CD8-positive, alpha-beta memory T cell (primary cell): ENCODE measurements at places on chromosomes 11 and 22. TPM values are rescaled to one million over a fixed set of nuclear protein-coding genes. Genes with fewer than 3 reads are reported as not detected.

DNA sequence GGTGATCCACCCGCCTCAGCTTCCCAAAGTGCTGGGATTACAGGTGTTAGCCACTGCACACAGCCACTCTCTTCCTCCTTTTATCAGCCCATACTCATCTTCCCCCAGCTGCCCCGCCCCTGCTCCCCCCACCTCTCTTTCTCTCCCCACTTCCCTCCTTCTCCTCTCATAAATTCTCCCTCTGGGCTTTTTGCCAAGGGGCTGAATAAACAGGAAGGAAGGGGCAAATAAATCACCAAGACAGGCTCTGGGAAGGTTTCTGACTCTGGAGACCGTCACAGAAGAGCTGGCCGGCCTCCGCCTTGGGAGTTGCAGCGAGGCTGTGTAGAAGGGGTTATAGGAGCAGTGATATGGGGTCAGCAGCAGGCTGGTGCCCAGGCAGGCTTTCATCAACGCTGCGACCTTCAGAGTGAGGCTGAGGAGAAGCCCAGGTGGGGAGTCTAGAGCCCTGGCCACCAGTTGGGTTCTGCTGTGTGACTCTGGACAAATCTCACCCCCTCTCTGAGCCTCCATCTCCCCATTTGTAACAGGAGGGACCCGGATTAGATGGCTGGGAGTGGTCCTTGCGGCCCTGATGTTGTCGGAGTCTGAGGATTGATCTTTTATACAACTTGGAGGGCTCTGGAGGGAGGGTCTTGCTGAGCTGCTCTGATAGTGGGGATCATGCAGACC is 62.6 kb upstream of the RASD2 start:
- H3K4me1 ChIP-seq = no peaks in the 10 kb centered on the region
- no peaks in the 10 kb centered on the region for H3K27me3 ChIP-seq
- no peaks in the 10 kb centered on the region for H3K36me3 ChIP-seq
- H3K27ac ChIP-seq = no peak overlapping the region
- no peak overlapping the region for H3K4me3 ChIP-seq

- H3K4me3 ChIP-seq = no peak overlapping the region
- DNase-seq = no peak
- H3K27ac ChIP-seq = no peak overlapping the region
Measured at GRCh38 chr11:128188346-128189004, 398.9 kb downstream of the ETS1 start.

DNA sequence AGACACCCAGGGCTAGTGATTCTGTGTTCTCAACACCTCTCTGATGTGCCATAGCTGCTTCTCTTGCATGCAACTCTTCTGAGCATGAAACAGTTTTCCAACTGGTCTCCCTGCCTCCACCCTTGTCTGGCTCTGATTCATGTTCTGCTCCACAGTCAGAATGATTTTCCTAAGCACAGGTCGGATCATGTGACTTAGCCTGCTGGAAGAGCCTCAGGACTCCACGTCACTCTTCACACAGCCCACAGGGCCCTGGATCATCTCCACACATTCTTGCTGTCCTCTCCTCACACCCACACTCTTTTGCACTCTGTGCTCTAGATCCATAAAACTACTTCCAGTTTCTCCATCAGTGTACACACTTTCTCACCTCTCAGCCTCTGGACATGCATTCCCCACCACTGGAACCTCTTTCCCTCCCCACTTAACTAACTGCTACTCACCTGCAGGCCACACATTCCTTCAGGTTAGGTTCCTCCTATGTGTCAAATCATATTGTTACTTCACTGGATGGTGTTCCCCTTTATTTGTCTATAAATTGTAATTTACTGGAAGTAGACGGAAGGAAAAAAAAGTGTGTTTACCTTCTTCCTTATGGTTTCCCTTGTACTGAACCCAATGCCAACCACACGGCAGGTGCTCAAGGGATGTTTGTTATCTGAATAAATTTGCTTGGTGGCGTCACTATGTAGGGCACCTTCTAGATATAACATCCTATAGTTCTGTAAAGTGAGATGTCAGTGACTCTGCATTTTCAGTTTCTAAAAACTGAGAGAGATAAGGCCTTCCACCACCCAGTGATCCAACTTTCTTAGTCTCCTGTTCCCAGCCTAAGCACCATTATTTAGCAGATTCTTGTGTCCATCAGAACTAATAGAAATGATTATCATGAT is 133.7 kb downstream of the ETS1 start:
- DNase-seq = no peak
- no peaks in the 10 kb centered on the region for H3K27me3 ChIP-seq
- no peak overlapping the region for H3K27ac ChIP-seq
- H3K4me1 ChIP-seq = peaks cover 28% of the 10 kb centered on the region
- peaks cover 31% of the 10 kb centered on the region for H3K36me3 ChIP-seq

GRCh38 chr11:73982990-73983740 is 522 bp upstream of the UCP2 start:
- peaks cover 27% of the 10 kb centered on the region for H3K36me3 ChIP-seq
- peak; percentile 88 for DNase-seq

- H3K4me3 ChIP-seq = no peak overlapping the region
- DNase-seq = no peak
- peaks cover 5% of the 10 kb centered on the region for H3K4me1 ChIP-seq
- H3K36me3 ChIP-seq = no peaks in the 10 kb centered on the region
- H3K27ac ChIP-seq = no peak overlapping the region
Measured at GRCh38 chr11:119342023-119342300, 1.3 kb upstream of the C1QTNF5 start.

DNA sequence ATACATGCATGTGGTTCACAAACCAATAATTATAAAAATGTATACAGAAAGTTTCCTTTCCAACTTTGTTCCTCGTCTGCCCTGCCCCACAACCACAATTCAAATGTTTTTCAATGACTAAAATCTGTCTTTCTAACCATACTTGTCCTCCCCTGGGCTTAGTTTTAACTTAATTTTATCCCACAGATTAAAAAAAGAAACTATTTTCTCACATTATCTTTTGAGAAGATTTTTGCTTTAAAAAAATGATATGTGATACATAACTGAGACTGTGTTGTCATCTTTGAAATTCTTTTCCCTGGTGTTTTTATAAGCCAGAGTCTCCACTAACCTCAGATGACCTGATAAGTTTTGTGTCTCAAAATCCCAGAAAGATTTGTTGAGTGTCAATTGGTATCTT is 79.0 kb downstream of the FDX1 start:
- no peak overlapping the region for H3K4me3 ChIP-seq
- no peak overlapping the region for H3K27ac ChIP-seq
- no peaks in the 10 kb centered on the region for H3K36me3 ChIP-seq
- no peak for DNase-seq

GRCh38 chr22:48968201-48968959 is 859.3 kb downstream of the BRD1 start:
- DNase-seq = no peak
- no peaks in the 10 kb centered on the region for H3K27me3 ChIP-seq
- no peak overlapping the region for H3K4me3 ChIP-seq
- H3K27ac ChIP-seq = no peak overlapping the region
- H3K4me1 ChIP-seq = no peaks in the 10 kb centered on the region
- H3K36me3 ChIP-seq = no peaks in the 10 kb centered on the region

DNA sequence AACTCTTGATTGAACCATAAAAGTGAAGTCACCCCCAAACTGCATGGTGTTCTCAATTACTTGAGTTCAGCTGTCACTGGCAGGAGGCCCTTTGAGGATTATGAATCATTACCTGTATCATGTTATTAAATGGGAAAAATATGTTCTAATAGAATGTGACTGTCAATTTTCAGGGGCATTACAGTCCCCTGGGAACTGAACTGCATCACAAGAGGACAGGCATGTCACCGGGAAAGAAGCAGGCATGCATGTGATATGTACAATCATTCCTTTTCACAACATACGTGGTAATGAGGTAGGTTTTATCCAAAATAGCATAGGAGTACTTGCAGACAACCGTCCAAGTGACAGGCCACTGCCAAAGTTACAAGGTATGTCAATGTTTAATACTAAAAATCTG is 165.8 kb downstream of the MAML2 start:
- peaks cover 21% of the 10 kb centered on the region for H3K4me1 ChIP-seq
- H3K4me3 ChIP-seq = no peak overlapping the region
- no peak for DNase-seq
- H3K36me3 ChIP-seq = no peaks in the 10 kb centered on the region
- H3K27ac ChIP-seq = no peak overlapping the region
- no peaks in the 10 kb centered on the region for H3K27me3 ChIP-seq

GRCh38 chr11:29173660-29174062 is 843.2 kb downstream of the KCNA4 start:
- no peak for DNase-seq
- H3K27me3 ChIP-seq = no peaks in the 10 kb centered on the region
- no peaks in the 10 kb centered on the region for H3K4me1 ChIP-seq
- no peak overlapping the region for H3K27ac ChIP-seq
- H3K36me3 ChIP-seq = no peaks in the 10 kb centered on the region

GRCh38 chr11:60477035-60477445 is 15.5 kb upstream of the MS4A12 start:
- no peaks in the 10 kb centered on the region for H3K4me1 ChIP-seq
- H3K27me3 ChIP-seq = no peaks in the 10 kb centered on the region
- H3K4me3 ChIP-seq = no peak overlapping the region
- DNase-seq = no peak

DNA sequence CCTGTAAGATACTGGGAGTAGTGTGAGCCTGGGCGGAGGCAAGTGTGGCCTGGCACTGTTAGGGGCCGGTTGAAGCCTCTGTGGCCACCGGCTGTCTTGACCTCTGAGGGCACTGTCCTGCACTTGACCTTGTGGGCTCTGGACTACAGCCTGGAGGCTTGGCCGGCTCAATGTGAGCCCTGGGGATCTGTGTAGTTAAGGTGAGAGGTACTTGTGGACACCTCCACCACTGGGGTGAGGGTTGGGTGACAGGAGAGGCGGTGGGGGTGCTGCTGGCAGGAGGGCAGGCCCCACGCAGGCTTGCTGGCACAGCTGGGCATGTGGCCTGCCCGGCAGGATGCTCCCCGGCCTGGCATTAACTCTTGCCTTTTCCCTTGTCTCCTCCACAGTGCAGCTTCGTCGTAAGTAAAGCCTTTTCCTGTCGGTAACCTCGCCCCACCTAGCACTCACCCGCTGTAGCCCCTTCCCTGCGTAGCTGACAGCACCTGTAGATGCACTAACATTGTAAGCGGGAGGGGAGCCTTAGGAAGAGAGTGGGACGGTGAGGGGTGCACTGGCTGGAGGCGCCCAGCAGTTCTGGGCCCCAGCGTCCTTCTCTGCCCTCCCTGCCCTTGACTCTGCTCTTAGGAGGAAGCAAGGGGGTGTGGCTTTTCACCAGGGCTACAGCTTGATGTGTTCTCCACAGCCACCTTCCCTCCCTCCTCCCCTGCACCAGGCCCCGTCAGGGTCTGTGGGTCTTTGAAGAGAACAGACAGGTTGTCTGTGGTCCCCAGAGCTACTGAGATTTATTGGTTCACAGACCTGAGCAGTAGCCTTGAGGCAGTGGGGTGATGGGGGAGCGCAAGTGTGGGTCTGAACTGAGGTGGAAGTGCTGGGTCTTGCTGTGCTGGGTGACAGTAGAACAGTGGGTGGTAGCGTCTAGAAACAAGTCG is 17.6 kb downstream of the INCENP start:
- no peaks in the 10 kb centered on the region for H3K27me3 ChIP-seq
- no peak for DNase-seq
- H3K27ac ChIP-seq = no peak overlapping the region
- no peaks in the 10 kb centered on the region for H3K4me1 ChIP-seq
- H3K4me3 ChIP-seq = no peak overlapping the region

DNA sequence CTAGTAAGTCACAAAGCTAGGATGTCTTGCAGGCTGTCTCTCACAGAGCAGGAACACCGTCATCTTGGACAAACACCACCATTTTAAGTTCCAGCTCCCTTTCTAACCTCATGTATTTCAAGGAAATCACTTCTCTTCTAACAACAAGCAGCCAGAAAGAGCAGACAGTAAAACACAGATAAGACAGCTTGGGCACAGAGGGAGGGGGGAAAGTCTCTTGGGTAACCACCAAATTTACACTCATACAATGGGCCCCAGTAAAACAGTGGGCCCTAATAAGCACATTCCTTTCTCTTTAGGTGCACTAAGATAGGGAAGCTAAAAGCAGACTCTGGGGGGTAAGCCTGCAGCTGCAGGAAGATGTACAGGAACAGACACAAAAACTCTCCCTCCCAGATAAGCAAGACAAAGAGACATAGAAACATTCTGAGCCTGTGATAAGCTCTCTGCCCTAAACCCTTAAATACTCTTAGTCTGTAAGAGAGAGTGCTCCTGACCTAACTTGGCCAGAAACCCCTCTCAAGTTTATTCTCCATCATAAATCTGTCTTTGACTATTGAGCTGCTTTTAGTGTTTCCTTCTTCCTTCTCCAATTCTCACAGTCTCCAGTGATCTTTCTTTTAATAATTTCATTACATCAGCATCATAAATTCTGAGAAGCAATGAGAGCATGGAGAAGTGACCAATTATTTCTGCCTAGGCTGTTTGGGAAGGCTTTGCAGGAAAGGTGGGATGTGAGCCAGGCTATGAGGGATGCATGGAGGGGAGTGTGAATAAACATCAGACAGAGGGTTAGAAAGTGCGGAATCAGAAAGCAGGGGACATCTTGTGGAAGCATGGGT is 7.4 kb downstream of the OR10D3 start:
- DNase-seq = no peak
- H3K36me3 ChIP-seq = no peaks in the 10 kb centered on the region
- H3K4me1 ChIP-seq = no peaks in the 10 kb centered on the region
- H3K27me3 ChIP-seq = no peaks in the 10 kb centered on the region
- H3K4me3 ChIP-seq = no peak overlapping the region
- H3K27ac ChIP-seq = no peak overlapping the region

DNA sequence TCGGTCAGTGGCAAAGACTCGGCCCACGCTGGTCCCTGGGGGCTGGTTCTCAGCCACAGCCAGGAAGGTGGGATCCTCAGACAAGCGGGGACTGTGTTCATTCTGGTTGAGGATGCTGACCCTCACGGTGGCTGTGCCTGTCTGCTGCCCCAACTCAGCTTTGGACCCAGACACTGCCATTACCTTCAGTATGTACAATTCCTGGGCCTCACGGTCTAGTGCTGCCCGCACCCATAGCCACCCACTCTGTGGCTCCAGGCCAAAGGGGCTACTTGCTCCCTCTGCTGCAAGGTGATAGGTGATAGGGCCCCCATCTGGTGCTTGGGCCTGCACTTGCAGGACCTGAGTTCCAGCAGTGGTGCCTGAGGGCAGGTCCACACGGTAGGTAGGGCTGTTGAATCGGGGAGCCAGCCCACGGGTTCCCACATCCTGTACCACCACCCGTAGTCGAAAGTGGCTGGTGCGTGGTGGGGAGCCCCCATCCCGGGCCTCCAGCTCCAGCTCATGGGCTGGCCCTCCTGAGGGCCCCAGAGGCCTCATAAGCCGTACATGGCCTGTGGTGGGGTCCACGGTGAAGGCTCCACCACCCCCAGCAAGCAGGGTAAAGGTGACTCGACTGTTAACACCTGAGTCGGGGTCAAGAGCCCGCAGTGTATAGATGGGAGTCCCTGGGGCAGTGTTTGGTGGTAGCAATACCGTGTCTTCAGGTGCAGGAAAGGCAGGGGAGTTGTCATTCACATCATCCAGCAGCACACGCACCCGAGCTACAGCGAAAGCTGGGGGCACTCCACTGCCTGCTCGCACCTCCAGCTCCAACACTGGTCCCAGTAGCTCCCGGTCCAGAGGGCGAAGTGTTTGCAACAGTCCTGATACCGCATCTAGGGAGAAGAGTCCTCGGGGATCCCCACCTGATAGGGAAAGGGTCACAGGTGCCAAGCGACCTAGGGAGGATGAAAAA is 13.2 kb upstream of the TPP1 start:
- no peaks in the 10 kb centered on the region for H3K27me3 ChIP-seq
- no peaks in the 10 kb centered on the region for H3K36me3 ChIP-seq
- H3K4me1 ChIP-seq = peaks cover 8% of the 10 kb centered on the region
- no peak overlapping the region for H3K4me3 ChIP-seq
- no peak for DNase-seq

LINC01488 gene
- not detected for total RNA-seq

C1QTNF6 gene
- total RNA-seq = 4.3 TPM

SLC22A12 gene
- not detected for total RNA-seq

ACTN3 gene
- total RNA-seq = 0.33 TPM

APOBEC3F gene
- total RNA-seq = 30.1 TPM

ESAM gene
- total RNA-seq = 0.77 TPM
